Stimulated activated CD4-positive, alpha-beta T cell treated with anti-CD3 and anti-CD28 coated beads, Interleukin-15, amount 100 ng/mL, for 1 hour (primary cell): ENCODE measurements at places on chromosomes 5 and 9.

DNA sequence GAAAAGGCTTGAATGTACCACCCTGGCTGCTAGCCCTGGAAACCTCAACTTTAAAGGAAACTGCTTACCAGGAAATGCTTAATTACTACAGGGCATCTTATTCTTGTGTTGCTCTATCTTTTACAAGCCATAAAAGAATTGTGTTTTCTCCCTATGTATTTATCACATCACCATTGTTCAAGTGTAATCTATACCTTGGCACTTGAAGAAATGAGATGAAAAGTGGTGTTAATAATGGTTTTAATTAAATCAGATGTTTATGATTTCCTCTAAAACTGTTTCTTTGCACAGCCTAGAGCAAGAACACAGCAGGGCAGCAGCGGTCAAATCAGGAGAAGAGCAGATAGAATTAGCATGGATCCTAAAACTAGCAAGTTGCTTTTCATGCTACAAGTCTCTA is 131.8 kb upstream of the RGMB start:
- no peak for DNase-seq

- no peak for DNase-seq
Observed at GRCh38 chr5:95866435-95867040, 44.0 kb upstream of the GLRX start.

DNA sequence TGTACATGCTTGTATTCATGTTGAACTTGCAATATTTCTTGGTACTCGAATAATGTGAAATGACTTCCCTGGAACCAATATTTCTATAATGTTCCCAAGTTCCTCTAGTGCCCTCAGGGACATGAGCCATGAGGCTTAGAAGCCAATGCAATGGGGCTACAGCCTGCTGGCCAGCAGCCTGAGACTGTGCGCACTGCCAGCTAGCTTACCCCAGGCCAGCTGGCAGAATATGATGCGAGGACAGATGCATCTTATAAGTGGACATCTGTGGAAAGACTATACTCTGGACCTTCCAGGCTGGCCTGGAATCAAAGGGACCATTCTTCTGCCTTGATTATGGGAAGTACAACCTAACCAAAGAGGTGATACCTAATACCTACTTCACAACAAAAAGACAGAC is 1862.0 kb upstream of the ACO1 start:
- no peak for DNase-seq

DNA sequence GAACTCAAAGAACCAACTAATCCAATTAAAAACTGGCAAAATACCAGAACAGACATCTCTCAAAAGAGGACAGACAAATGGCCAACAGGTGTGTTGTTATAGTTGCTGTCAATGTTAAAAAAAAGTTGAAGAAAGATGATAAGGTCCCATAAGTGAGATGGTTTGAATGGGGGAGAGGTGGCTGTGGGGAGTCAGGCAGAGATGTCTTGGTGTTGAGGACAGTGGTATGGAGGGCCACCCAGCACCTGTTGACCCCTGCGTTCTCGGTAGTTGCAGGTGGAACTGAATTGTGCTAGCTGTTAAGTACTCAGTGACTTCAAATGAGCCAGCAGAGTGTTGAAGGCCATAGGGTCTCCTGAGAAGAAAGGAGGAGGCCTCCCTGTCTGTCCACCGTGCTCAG is 55.9 kb upstream of the PITX1 start:
- no peak for DNase-seq

GRCh38 chr5:53965459-53965858 is 344.9 kb downstream of the ARL15 start:
- no peak for DNase-seq

GRCh38 chr9:88653911-88654310 is 118.9 kb downstream of the NXNL2 start:
- no peak for DNase-seq

GRCh38 chr5:177434942-177435738 is 8.7 kb downstream of the GRK6 start:
- no peak for DNase-seq

GRCh38 chr5:36403632-36404311 is 102.1 kb upstream of the RANBP3L start:
- DNase-seq: no peak

DNA sequence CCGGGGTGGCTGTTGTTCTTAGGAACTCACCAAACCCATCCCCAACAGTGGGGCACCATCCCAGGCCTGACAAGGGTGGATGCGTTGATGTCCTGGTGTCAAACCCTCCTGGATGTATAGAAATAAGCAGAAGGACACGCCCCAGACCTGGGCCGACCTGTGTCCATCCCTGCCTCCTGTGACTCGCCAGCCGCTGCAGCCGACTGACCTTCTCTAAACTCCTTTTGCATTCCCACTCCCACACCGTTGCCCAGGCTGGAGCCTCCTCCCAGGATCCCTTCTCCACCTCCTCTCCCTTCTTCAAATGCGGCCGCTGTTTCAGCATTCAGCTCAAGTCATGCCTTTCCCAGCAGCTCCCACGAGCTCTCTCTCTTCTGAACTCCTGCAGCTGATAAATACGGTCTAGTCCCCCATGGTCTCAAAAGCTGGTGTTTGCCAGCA is 213.2 kb upstream of the IER5L start:
- no peak for DNase-seq

GRCh38 chr5:157859227-157859575 is 256 bp upstream of the CLINT1 start:
- DNase-seq: no peak

DNA sequence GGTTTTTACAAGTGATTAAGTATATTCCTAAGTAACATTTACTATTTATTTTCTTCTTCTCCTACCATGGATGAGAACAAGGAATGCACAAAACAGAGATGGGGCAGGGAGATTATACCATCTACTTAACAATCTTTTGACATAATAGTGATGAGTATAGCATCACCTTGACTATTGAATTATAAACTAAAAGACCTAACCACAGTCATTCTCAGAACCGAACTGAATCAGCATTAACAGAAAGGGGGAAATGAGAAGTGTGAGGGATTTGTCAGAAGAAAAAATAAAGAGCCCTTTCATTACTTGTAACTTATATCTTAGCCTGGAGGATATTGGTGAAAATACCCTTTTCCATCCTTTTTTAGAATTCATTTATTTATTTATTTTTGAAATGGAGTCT is 21.9 kb downstream of the OR2Y1 start:
- DNase-seq: no peak

- no peak for DNase-seq
Observed at GRCh38 chr5:602466-603035, 9.6 kb upstream of the CEP72 start.

DNA sequence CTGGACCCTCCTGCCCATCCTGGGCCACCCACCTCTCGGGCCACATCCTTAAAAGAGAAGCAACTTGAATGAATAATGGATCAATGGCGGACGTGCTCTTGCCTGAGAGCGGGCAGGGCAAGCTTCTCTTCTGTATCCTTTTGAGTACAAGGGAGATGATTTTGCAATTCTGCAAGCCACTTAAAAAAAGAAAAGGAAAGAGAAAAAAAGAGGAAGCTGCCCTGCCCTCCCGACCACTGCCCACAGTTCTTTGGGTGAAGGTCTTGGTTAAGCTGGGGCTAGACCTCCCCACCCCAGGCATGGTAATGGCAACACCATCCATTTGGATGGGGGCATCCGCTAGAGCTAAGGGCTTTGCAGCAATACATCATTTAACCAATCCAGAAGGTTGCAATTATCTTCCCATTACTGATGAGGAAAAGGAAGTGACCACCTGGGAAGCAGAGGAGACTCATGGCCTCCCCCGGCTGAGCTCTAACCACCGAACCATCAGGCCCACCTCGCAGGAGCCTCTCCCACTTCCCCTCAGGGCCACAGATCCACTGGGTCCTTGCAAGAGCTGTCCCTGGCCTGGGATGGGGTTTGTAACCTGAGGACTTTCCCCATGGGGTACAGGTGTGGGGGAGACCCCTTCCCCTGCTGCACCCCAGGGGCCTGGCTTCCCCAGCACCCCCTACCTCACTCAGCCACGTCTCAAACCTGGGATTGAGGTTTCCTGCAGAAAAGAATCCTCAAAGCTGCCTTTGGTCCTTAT is 27.8 kb upstream of the LAMC3 start:
- no peak for DNase-seq

- no peak for DNase-seq
Observed at GRCh38 chr9:98639133-98639532, 69.6 kb downstream of the GABBR2 start.

DNA sequence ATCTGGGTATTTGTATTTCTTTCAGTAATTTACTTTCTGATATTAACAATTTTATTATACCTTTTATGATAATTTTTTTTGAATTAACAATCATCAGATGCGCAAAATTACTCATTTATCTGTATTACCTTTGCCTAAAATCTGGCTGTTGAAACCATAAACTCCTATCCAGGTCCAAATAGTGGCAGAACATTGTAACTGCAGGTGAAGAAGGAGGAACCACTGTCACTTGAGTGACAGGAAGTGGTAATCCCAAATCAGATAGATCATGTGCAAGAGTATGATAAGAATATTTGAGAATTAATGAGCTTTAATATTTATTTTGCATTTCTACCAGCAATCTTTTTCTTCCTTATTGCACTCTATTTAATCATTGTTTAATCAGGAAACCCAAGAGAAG is 139.3 kb upstream of the TLE4 start:
- no peak for DNase-seq

GRCh38 chr9:91903126-91903911 is 46.7 kb downstream of the ROR2 start:
- DNase-seq: no peak

- no peak for DNase-seq
Observed at GRCh38 chr9:100774962-100775361, 197.1 kb downstream of the CAVIN4 start.

- no peak for DNase-seq
Observed at GRCh38 chr5:34684281-34684979, 28.3 kb downstream of the RAI14 start.

- no peak for DNase-seq
Observed at GRCh38 chr5:117892360-117892759, 1096.0 kb downstream of the DTWD2 start.

DNA sequence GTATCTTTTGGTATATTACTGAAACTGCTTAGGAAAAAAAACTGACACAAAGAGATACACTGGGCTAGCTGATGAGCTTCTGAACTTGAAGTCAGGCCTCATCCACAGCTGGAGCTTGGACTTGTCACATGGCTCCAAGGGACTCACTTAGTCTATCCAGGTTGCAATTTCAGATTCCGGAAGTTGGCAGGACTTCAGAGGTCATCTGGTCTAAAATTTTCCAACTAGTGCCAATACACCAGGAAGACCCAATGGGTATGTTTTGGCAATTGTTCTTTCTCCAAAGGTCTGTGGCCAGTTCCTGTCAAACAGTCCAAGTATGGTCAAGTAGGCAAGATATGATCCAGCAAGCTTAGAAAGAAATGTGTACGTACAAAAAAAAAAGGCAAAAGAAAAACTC is 36.7 kb downstream of the MRPS27 start:
- no peak for DNase-seq

- no peak for DNase-seq
Observed at GRCh38 chr5:181200816-181201215, 4.2 kb downstream of the TRIM7 start.

- no peak for DNase-seq
Observed at GRCh38 chr9:125593581-125594222, 113.3 kb downstream of the MAPKAP1 start.

- DNase-seq: no peak
Observed at GRCh38 chr9:110555551-110556331, 23.8 kb downstream of the SVEP1 start.

DNA sequence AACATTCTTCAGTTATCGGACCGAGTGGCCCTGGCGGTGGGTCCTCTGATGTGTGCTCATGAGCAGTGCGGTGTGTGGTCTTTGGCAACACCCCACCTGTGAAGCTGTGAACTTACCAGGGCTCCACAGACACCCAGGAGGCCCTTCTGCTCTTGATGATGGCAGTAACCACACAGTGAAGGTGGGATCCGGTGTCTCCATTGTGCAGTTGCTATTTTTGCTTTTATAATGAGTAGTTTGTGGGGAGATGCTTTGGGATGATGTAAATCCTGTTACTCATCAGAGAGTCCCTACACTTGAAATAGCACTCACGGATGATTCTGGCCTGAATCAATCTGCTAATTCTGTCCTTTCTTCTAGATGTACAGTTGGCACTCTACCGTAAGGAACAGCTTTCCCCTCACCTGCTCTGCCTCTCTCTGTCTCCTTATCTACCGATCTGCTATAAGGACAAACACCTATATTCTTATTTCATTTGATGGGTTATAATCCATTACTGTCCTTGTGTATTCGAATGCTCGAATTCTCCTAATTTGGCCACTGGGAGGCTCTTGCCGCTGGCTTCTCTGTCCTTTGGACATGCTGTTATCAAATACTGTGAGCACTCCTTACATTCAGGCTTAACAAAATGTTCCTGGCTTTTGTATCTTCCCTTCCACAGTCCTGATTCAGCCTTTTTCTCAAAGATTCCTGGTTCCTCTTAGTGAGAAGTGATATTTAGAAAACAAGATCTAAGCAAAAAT is 20.2 kb downstream of the ATPSCKMT start:
- DNase-seq: no peak

GRCh38 chr5:111856876-111857466 is 100.0 kb upstream of the NREP start:
- no peak for DNase-seq

DNA sequence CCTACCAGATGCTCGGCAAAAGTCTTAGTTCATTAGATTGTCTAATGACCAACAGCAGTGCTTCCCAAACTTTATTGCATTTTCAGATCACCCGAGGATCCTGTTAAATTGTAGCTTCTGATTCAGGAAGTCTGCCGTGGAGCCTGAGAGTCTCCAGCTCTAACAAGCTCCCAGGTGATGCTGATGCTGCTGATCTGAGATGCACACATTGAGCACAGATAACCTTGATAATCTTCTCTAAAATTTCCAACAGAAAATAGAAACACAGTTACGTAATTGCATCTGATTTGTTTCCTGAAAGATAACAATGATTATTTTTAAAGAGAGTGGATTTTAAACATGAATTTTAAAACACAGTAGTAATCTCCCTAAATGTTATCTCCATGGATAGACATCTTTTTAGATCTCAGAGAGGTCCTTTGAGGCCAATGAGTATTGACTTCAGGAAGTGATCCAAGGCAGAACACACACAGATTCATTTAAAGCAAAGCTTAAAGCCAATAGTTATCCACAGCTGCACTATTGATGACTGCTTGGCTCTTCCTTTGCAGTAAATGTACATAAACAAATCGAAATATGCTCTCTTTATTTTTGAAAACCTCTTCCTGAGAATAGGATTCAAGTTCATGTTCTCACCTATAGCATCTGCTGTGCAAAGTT is 122.8 kb upstream of the TNPO1 start:
- DNase-seq: no peak

DNA sequence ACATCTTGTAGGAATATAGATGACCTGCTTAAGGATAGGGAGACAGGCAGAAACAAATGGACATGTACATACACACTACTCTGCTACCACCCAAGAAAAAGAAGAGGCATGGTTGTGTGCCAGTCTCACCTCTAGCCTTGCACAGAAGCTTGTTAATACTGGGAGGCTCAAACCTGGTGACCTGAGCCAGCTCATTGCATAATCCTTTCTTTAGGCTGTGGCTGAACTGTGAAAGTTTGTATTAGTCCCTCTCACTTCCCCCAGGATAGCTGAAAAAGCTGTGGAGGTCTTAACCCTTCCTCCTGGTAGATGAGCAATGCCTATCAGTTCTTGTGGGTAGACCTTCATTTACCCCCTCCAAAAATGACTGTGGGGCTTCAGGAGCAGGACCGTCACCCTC is 28.7 kb downstream of the TPD52L3 start:
- DNase-seq: no peak
